Globus pallidus (tissue), 1 donor: ENCODE measurements at places on chromosomes 7 and 10.

DNA sequence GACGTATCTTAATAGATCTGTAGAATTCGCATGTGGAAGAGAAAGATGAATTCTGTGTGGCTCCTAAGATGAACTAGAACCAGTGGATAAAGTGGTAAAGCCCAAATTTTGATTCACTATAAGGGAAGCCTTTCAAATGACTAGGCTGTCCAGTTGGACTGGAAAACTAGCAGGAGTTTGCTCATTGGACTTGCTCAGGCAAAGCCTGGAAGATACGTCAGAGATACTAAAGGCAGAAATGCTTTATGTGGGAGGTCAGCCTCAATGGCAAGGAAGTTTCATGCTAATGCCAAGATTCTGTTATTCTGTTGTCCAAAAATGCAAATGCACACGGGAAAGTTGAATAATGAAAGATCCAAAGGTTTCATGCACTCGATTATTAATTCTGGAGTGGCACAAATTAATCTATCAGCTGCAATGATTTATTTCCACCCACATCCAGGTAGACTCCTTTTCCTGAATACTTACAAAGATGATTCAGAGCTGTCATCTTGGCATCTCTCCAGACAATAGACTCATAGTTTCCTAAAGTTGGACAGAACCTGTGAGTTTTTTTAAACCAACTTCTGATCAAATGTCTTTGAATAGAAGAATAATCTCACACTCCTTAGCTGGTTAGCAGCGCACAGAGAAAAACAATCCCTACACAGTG is 20.5 kb upstream of the PPP1R3C start:
- DNase-seq: no peak

DNA sequence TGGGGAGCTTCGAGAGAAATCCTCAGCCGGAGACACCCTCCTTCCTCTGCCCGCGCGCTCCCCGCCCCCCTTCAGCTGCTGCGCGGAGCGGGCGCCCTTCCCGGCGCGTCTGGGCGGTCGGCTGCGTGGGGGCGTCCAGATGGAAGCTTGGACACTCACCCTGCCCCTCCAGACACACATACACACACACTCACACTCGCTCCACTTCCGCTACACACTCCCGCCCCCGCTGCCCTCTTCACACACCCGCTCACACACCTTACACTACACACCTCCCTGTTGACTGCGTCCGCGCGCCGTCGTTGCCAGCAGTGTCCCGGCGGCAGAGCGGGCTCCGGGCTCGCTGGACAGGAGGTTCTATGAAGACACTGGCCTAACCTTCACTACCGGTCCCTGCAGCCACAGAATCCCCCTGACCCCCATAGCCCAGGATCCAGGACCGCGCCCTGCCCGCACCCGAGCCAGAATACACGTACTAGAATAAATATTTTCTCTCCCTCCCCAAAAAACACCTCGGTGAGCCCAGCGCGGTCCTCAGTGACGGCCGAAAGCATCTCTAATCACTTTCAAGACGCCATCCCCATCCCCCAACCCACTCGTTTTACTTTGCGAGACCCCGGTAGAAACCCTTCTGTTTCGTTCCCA is 1.1 kb upstream of the EGR2 start:
- DNase-seq: peak; percentile 63

DNA sequence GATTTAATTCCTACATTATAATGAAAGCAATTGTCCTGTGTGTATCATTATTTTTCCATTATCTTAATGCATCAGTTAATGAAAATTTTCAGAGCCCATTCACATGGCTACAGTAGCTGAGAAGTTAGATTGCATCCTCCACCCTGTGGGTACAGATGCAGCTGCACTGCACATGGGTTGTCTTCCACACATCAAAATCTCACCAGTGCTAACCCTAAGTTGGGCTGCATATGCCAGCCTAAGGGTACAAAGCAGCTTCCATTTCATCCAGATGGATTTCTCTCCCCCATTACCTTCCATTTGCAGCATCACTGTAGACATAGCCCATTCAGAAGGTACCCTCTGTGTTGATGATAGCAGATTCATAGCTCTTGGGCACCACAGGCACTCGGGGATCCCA is 74.7 kb upstream of the WDR11 start:
- DNase-seq: no peak

- DNase-seq: peak; percentile 48
These were observed 23.5 kb downstream of the ABLIM1 start for GRCh38 chr10:114634609-114634979.

- no peak for DNase-seq
These were observed 7.3 kb upstream of the ZNF22 start for GRCh38 chr10:44993226-44993921.

GRCh38 chr10:103457896-103458583 is 660 bp downstream of the CALHM1 start:
- DNase-seq: no peak

DNA sequence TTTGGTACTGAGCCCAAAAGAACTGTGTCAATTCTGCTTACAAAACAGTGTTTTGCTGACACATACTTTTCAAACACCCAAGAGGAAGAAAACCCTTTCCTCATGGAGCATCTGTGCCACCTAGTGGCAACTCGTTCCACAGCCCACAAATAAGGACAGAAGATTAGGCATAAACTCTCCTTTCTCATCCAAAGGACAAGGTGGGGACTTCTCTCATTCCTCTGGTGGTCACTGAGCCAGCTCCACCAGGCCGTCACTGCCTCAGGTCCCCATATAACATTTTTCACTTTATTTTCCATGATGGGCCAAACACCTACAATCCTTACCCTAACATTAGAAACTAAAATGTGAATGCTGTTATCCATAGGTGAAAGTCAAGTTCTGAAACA is 76.9 kb downstream of the RNF216 start:
- DNase-seq: peak; percentile 94

GRCh38 chr10:60335708-60336107 is 54.0 kb downstream of the ANK3 start:
- no peak for DNase-seq

DNA sequence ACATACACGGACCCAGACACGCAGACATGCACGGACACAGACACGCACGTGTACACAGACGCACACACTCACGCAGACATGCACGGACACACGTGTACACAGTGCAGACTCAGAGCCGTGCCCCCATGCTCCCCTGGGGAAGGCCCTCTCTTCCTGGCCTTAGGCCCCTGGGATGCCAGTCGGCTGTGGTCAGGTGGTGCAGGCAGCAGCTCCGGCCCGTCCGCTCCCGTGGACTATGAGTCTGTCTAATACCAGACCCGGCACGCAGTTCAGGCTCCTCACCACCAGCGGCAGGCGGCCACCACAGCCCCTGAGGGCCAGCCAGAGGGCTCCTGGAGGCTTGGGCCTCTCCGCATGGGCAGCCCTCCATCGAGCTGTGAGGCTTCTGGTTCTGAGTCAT is 52.0 kb upstream of the NKX6-2 start:
- DNase-seq: no peak

DNA sequence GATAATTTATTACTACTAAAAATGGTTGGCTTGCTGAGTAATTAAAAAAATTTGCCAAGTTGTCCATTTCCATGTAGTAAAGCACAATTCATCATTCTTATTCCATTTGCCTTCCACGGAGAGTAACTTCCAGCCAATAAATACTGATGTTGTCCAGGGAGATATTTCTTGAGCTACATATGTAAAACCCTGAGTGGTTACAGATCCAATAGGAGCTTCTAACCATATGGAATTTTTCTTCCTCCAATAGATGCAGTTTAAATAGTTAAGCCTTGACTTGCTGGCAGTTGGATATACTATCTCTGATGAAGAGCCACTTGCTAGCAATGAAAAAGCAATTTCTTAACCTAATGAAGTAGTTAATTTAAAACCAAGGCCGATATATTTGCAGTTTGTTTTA is 271.1 kb downstream of the PLXDC2 start:
- DNase-seq: no peak

DNA sequence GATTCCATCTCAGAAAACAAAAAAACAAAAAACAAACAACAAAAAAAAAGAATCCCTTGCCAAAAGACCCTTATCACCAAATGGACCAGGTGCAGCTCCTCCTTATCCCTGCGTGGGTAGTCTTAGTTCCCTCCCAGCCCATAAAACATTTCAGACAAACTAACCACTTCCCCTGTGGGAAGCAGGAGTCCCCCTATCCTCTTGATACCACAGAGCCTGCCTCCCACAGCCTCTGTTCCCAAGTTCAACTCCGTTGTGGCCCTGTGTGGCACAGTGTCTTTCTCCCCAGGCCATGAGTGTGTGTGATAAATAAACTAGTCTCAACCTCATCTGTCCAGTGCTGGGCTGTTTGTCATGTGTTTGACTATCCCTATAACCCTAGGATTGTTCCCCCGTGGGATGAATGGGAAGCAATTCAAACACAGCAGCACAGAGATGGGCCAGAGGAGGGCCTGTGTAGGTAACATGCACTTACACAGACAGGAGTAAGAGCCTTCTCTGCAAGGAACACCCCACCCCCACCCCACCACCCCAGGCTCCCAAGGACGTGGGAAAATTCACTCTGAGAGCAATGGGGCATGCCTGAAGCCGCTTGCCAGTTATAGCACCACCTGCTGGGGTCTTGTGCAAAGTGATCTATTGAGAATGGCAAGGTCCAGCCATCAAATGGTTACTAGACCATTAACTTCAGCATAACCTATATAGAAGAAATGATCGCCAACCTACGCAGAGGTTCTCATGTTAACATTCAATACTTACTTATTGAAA is 147.1 kb upstream of the GHITM start:
- DNase-seq: peak; percentile 3

GRCh38 chr10:79128923-79129305 is 60.1 kb downstream of the ZMIZ1 start:
- DNase-seq: no peak

- no peak for DNase-seq
These were observed 57.7 kb downstream of the ASB13 start for GRCh38 chr10:5608608-5609220.

DNA sequence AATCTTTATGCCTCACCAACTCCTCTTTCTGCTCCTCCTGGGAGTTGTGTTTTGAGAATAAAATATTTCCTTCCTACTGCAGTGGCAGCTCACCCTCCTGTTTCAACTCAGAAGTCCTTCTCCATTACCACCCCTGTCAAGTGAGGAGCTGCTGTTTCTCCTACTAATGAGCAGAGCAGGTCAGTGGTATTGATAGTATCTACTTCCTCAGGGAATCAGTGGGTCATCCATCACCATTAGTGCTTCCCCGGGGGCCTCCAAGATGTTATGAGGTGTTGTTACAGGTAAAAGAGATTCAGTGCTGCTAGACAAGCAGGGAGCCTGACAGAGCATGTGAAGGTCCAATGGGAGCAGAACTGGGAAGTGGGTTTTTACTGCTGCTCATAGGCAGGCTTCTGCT is 795.2 kb downstream of the REEP3 start:
- DNase-seq: no peak

DNA sequence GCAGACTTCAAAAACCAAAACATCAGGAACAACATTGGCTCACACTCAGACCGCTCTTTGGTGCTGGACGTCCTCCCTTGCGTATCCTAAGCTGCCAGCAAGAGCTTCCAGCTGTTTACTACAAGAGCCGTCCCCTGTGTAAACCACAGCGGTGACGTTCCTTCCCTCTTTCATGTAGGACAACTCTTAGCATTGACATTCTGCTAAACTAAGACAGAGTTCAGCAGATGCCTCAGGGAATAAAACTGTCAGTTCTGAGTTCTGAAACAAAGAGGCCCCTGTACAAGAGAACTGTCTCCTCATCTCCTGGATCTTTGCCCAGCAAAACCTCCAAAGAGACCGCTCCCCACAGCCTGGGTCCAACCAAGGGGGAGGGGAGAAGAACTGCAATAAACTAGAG is 57.8 kb upstream of the OPALIN start:
- DNase-seq: peak; percentile 77

GRCh38 chr10:86346799-86347665 is 19.6 kb downstream of the GRID1 start:
- DNase-seq: no peak

DNA sequence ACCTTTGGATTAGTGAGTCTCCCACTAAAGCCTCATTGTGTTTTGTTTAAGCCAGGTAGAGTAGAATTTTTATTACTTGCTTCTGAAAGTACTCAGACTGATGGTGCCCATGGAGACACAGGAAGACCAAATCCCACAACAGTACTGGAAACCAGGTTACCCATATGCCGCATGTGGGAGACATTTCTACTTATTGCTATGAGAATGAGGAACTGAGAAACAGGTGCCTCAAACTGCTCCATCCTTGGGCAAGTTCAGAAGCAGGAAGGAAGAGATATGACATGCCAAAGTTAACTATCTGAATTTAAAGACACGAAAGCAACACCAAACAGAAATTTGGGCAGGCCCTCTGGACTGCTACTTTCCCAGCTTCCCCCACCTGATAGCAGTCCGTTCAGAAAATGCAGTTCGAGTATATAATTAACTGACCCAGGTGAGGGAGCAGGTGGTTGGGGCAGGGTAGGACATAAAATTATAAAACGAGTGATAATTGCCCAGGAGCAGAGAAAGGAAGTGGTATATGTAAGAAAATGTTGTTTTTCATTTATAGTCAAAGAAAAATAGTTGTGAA is 382.3 kb upstream of the MTPN start:
- DNase-seq: no peak

- DNase-seq: no peak
These were observed 60.5 kb upstream of the C10orf90 start for GRCh38 chr10:126730856-126731609.

- DNase-seq: peak; percentile 21
These were observed 253.4 kb downstream of the WDR11 start for GRCh38 chr10:121104476-121105111.

DNA sequence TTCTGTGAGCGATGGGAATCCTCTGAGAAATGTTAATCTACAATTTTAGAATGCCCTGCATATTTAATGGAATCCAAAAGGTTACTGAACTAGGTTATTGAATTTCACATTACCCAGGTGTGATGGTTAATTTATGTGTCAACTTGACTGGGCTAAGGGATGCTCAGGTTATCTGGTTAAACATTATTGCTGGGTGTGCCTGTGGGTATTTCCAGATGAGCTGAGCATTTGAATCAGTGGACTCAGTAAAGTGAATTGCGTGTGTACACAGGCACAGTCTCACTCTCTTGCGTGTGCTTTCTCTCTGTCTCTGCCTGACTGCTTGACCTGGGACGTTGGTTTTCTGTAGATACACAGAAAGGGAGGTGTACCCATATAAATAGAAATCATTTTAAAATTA is 21.7 kb downstream of the RNF32 start:
- DNase-seq: no peak

GRCh38 chr7:42980514-42980913 is 48.3 kb downstream of the MRPL32 start:
- DNase-seq: no peak

DNA sequence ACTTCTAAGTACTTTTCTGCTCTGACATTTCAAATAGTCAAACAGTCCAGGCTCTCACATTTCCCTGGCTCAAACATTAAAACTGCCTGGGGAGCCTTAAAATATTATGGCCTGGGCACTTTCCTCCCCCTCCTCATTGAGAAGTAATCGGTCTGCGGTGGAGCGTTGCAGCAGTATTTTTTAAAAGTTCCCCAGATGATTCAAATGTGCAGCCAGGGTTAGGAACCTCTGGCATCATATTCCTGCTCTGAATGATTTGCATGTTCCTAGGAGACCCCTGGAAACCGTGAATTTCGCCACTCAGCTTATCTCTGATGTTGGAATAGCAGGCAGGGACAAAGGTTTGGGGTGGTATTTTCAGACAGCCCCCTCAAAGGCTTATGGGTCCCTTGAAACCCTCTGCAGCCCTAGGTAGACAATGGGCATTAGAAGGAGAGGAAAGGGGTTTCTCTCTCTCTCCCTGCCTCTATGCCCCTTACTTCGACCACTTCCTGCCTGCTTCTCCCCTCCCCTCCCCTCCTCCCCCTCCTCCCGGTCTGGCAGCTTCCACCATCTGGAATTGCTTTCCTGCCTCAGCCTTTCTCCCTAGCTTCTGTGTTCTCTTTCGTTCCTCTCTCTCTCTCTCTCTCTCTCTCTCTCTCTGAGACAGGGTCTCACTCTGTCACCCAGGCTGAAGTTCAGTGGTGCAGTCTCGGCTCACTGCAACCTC is 622.2 kb downstream of the GALNT17 start:
- no peak for DNase-seq
